ENCODE measurements at places on chromosomes 3 and 15. TPM values are rescaled to one million over a fixed set of nuclear protein-coding genes. Genes with fewer than 3 reads are reported as not detected.

Gene TTLL13
- not detected for total RNA-seq

DNA sequence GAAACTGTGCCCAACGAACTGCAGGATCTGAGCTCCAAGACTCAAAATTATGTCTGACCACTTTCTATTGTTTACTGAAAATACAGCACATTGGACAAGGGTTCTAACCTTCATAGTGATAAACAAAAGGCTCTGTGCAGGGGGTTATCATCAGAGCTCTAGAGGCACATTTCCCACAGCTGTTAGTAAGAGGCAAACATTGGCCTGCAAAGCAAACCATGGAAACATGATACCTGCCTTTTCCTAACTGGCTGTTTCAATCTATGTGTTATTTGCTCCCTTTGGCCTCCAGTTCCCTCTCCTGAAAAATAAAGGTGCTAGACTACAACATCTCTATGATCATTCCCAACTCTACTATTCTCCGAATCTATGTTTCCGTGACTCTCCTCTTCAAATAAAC is 159.7 kb upstream of the ARHGEF26 start:
- peaks cover 22% of the 10 kb centered on the region for H3K4me1 ChIP-seq
- H3K36me3 ChIP-seq: no peaks in the 10 kb centered on the region
- no peak for ATAC-seq

GRCh38 chr3:196641333-196642054 is 2.0 kb downstream of the NRROS start:
- H3K27me3 ChIP-seq: no peaks in the 10 kb centered on the region
- H3K4me1 ChIP-seq: no peaks in the 10 kb centered on the region
- no peaks in the 10 kb centered on the region for H3K36me3 ChIP-seq
- H3K4me3 ChIP-seq: peak overlapping the region; percentile 69
- no peak overlapping the region for H3K27ac ChIP-seq

DNA sequence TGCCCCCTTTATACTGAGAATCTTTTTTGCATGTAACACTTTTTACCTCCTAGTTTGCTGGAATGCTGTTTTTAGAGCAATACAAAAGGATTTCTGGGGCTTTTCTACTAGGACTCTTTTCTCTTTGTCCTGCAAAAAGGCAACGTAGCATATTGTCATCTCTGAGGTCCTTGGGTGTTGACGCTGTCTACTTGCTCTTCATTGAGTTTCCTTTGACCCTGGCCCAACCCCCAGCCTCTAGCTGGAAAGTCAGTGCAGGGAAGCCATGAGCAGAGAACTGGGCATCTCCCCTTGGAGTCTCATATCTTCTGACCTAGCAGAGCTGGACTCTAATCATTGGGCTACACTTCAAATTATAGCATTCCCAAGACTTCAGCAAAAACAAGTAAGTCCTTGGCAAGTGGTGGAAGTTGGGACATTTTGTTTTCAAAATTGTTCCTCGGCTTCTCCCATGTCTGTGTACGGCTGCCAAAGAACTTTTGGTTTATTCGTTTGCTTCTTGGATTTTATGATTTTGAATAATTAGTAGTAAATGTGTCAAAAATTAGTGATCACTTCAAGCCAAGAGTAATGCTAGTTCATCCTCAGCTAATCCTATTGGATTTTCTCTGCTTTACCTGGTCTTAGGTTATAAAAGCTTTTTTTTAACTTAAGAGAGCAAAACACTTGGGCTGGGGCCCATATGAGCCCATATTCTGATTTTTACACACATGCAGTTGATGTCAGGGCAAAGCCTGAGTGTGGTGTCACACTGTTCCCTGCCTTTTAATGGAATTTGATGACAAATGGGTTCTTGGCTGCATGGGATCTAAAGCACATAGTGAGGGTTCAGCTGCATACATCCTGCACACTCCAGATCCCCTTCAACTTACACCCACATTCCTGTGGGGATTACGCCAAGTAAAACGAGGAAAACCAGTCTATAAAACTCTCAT is 419.5 kb upstream of the C2CD4B start:
- peak overlapping the region; percentile 4 for H3K27ac ChIP-seq
- peak; percentile 78 for ATAC-seq
- H3K36me3 ChIP-seq: no peaks in the 10 kb centered on the region
- peaks cover 16% of the 10 kb centered on the region for H3K4me1 ChIP-seq

GRCh38 chr15:91975241-91975978 is 121.9 kb downstream of the SLCO3A1 start:
- no peaks in the 10 kb centered on the region for H3K27me3 ChIP-seq
- no peak overlapping the region for H3K4me3 ChIP-seq
- H3K36me3 ChIP-seq: no peaks in the 10 kb centered on the region
- ATAC-seq: no peak
- H3K4me1 ChIP-seq: no peaks in the 10 kb centered on the region

Gene CHRNA5
- total RNA-seq: 1.5 TPM

DNA sequence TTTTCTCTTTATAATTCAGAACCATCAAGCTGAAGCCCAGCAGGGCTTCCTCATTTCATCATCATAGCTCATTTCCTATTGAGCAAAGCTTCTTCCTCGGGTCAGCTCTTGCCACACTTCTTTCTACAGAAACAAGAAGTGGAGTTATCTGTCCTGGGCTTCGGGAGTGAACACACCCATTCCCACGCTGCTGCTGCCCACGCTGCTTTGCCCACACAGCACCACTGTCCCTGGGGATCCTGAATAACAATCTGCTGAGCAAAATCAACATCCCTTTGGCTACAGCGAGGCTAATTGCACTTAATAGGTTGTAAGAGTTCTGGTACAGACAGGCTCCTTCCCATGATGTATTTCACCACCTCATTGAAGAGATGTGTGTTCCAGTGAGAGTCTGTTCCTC is 23.7 kb downstream of the CEP19 start:
- ATAC-seq: peak; percentile 68
- H3K4me3 ChIP-seq: no peak overlapping the region
- peaks cover 5% of the 10 kb centered on the region for H3K4me1 ChIP-seq
- no peaks in the 10 kb centered on the region for H3K27me3 ChIP-seq
- H3K36me3 ChIP-seq: no peaks in the 10 kb centered on the region

DNA sequence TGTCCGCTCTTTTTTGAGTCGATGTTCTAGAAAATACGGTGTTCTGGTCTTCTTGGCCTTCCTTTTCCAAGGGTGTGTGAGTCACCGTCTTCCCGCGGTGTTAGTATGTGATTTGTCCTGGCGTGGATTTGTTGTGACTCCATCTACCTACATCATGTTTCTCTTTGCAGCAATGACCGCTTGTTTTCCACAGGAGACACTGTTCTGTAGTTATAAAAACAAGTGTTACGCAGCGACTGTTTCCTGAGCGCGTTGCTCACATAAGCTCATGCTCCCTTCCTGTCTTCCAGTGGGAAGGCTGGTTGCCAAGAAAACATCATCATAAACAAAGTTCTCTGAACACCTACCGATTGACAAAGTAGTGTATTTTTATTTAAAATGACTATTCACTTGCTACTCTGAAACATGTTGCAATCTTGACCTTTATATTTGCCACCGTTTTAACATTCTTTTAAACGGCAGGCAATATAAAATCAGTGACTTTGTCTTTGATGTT is 19.0 kb downstream of the USP13 start:
- no peaks in the 10 kb centered on the region for H3K27me3 ChIP-seq
- H3K4me1 ChIP-seq: peaks cover under 1% of the 10 kb centered on the region

DNA sequence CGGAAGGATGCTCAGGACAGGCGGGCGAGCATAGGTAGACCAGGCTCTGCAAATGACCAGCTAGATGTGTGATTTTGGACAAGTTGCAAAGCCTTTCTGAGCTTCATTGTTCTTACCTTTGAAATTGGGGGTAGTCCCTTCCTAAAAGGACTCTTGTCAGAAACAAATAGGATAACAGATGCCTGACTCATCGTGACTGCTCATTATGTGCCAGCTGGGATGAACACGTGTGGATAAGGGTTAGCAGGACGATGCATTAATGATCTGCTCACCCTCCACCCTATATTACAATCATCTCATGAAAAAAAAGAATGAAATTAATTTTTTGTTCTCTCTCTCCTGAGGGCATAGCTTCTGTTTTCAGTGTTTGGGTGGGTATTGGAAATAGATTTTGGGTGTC is 223.4 kb downstream of the NR2F2 start:
- ATAC-seq: no peak
- H3K36me3 ChIP-seq: no peaks in the 10 kb centered on the region
- no peak overlapping the region for H3K27ac ChIP-seq
- no peak overlapping the region for H3K4me3 ChIP-seq
- no peaks in the 10 kb centered on the region for H3K27me3 ChIP-seq
- no peaks in the 10 kb centered on the region for H3K4me1 ChIP-seq

Gene EIF4A2
- 359 TPM for total RNA-seq

- no peaks in the 10 kb centered on the region for H3K36me3 ChIP-seq
- peaks cover 56% of the 10 kb centered on the region for H3K4me1 ChIP-seq
- peak overlapping the region; percentile 82 for H3K27ac ChIP-seq
- ATAC-seq: peak; percentile 70
- no peaks in the 10 kb centered on the region for H3K27me3 ChIP-seq
Measured at GRCh38 chr15:67175643-67176071, 78.8 kb downstream of the AAGAB start.

Gene GABRB3
- 2.4 TPM for total RNA-seq

GRCh38 chr3:46695177-46695961 is 1.9 kb upstream of the ALS2CL start:
- H3K36me3 ChIP-seq: no peaks in the 10 kb centered on the region
- ATAC-seq: peak; percentile 58
- H3K4me1 ChIP-seq: peaks cover 50% of the 10 kb centered on the region
- no peak overlapping the region for H3K4me3 ChIP-seq
- H3K27me3 ChIP-seq: no peaks in the 10 kb centered on the region

GRCh38 chr3:72187131-72187530 is 402.2 kb upstream of the PROK2 start:
- peaks cover 10% of the 10 kb centered on the region for H3K4me1 ChIP-seq
- H3K27ac ChIP-seq: no peak overlapping the region
- no peak overlapping the region for H3K4me3 ChIP-seq

Measured in gastroesophageal sphincter (tissue), 4 donors.